Dorsolateral prefrontal cortex (tissue), 122 donors: ENCODE measurements at places on chromosomes 1 and 21. TPM values are rescaled to one million over a fixed set of nuclear protein-coding genes. Genes with fewer than 3 reads are reported as not detected.

Gene OR2T35
- total RNA-seq: not detected

Gene PDZK1IP1
- total RNA-seq: 0.83 TPM

DNA sequence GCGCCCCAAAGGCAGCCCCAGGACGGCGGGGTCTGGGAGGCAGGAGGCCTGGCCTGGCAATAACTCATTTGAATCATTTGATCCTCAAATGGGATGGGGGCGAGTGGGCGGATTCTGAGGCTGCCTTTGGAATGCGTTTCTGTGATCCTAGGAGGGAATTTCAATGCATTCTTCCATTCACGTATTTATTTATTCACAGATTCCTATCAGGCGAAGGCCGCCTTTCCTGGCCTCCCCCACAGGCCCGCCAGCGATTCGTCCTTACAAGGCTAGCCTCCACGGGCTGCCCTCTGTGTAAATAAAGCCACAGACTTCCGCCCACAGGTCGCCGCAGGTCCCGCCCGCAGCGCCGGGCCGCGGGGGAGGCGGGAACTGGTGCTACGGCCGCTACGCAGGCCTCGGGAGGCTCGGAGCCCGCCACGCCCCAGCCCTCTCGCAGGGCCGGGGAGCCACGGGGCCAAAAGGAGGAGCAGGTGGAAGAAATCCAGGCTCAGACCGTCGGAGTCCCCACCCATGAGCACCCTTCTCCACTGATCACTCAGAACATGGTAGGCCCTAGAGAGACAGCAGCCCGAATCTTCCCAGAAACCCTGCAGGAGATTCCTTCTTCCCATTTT, 31.3 kb upstream of the JUN start:
- peak; percentile 23 for DNase-seq

Gene CTSS
- total RNA-seq: 23.4 TPM

- DNase-seq: no peak
Measured at GRCh38 chr1:236953151-236953700, 51.0 kb downstream of the MT1HL1 start.
